ENCODE measurements at places on chromosomes 3 and 15.

- H3K4me3 ChIP-seq = no peak overlapping the region
- no peak for DNase-seq
- no peaks in the 10 kb centered on the region for H3K36me3 ChIP-seq
- no peaks in the 10 kb centered on the region for H3K4me1 ChIP-seq
These were observed 11.2 kb downstream of the RTP3 start for GRCh38 chr3:46508850-46509591.

- peak; percentile 72 for DNase-seq
- peaks cover 9% of the 10 kb centered on the region for H3K36me3 ChIP-seq
- peaks cover 4% of the 10 kb centered on the region for H3K4me1 ChIP-seq
- H3K27me3 ChIP-seq = no peaks in the 10 kb centered on the region
- no peak overlapping the region for H3K27ac ChIP-seq
These were observed 6.2 kb upstream of the CTDSPL start for GRCh38 chr3:37855363-37855970.

- peak; percentile 20 for DNase-seq
- H3K4me1 ChIP-seq = no peaks in the 10 kb centered on the region
- no peak overlapping the region for H3K27ac ChIP-seq
- H3K36me3 ChIP-seq = no peaks in the 10 kb centered on the region
- H3K27me3 ChIP-seq = no peaks in the 10 kb centered on the region
- H3K4me3 ChIP-seq = peak overlapping the region; percentile 20
These were observed 417.6 kb upstream of the CDIN1 start for GRCh38 chr15:36161771-36162212.

DNA sequence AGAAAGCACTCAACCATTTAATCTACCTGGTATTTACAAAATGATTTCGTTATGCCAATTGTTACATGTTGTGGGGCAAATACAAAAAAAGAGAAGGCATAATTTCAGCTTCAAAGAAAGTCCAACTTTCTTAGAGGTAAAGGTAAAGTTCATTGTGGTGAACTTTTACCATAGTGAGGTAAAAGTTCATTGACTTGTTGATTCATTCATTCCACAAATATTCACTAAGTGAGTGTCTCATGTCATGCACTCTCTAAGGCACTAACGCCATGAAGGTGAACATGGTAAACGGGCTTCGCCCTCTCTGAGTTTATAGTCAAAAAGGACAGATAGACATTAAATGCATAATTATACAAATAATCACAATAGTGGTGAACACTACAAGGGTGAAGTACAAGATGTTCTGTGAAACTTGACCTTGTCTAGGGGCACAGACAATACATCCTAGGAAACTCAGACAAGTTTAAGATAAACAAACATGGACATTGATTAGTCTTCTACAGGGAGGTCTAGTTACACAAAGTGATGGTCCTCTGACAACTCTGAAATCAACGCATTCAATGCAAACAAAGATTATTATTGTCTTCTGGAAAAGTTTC is 378.6 kb downstream of the MAGI1 start:
- no peak for DNase-seq
- H3K36me3 ChIP-seq = no peaks in the 10 kb centered on the region
- no peaks in the 10 kb centered on the region for H3K4me1 ChIP-seq
- H3K27ac ChIP-seq = no peak overlapping the region

- H3K36me3 ChIP-seq = no peaks in the 10 kb centered on the region
- H3K27ac ChIP-seq = no peak overlapping the region
- DNase-seq = no peak
- no peaks in the 10 kb centered on the region for H3K4me1 ChIP-seq
These were observed 144.7 kb upstream of the TTC14 start for GRCh38 chr3:180457225-180457624.

DNA sequence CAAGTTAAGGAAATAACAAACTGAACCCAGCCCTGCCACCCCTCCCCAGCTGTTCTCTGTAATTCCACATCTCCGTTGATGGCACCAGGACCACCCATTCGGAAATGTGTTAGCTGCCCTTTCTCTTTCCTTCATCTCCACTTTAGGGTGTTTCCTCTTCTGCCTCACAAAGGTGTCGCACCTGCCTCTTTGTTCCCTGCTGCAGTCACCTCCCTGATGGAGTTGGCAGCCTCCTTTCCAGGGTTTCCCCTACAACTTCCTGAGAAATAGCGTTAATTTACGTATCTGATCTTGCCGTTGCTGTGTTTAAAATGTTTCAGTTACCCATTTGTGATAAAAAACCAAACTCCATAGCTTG is 57.3 kb downstream of the GPR171 start:
- no peak overlapping the region for H3K4me3 ChIP-seq
- peaks cover 4% of the 10 kb centered on the region for H3K4me1 ChIP-seq
- no peaks in the 10 kb centered on the region for H3K36me3 ChIP-seq
- no peaks in the 10 kb centered on the region for H3K27me3 ChIP-seq

DNA sequence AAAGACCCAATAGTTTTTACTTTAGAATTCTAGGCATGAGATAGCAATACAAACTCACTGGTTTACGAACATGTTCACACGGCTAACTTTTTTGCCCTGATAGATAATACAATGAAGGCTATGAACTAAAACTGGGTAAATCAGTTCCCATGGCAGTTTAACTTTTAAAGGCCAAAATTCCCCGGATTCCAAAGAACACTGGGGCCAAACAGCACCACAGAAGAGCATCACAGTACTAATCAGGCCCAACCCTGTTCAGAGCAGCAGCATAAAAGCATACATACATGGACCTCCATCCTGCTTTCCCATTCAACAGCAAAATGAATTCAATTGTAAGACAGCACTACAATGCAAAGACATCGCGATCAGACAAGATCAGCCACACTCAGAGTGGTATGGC is 540.3 kb upstream of the CCDC54 start:
- no peaks in the 10 kb centered on the region for H3K4me1 ChIP-seq
- H3K36me3 ChIP-seq = no peaks in the 10 kb centered on the region
- H3K27ac ChIP-seq = no peak overlapping the region
- DNase-seq = no peak
- H3K4me3 ChIP-seq = no peak overlapping the region

GRCh38 chr3:181901626-181902025 is 189.9 kb downstream of the SOX2 start:
- no peak overlapping the region for H3K4me3 ChIP-seq
- no peaks in the 10 kb centered on the region for H3K27me3 ChIP-seq
- H3K36me3 ChIP-seq = no peaks in the 10 kb centered on the region
- H3K4me1 ChIP-seq = no peaks in the 10 kb centered on the region
- no peak for DNase-seq
- H3K27ac ChIP-seq = no peak overlapping the region

DNA sequence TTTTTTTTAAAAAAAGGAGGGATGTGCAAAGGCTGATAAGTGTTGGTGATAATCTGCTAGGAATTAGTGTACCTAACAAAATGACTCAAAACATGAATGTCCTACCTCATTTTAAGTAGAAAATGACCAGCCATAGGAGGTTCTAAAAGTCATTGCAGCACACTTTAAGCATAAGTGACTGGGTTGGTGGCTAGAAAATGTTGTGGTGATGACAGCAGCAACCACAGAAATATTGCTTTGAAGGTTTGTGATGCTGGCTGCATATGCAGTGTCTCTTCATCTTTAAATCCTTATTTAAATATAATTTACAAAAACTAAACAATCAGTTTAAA is 55.2 kb downstream of the CMSS1 start:
- peaks cover 5% of the 10 kb centered on the region for H3K36me3 ChIP-seq
- no peak overlapping the region for H3K27ac ChIP-seq
- DNase-seq = no peak
- H3K27me3 ChIP-seq = no peaks in the 10 kb centered on the region

- no peaks in the 10 kb centered on the region for H3K27me3 ChIP-seq
- H3K36me3 ChIP-seq = no peaks in the 10 kb centered on the region
- no peak overlapping the region for H3K27ac ChIP-seq
- DNase-seq = no peak
- H3K4me1 ChIP-seq = peaks cover 14% of the 10 kb centered on the region
These were observed 211.2 kb downstream of the TJP1 start for GRCh38 chr15:29611057-29611456.

- no peaks in the 10 kb centered on the region for H3K27me3 ChIP-seq
- H3K4me3 ChIP-seq = no peak overlapping the region
- DNase-seq = peak; percentile 23
- peaks cover 85% of the 10 kb centered on the region for H3K4me1 ChIP-seq
These were observed 7.4 kb downstream of the PLXND1 start for GRCh38 chr3:129599073-129599472.

DNA sequence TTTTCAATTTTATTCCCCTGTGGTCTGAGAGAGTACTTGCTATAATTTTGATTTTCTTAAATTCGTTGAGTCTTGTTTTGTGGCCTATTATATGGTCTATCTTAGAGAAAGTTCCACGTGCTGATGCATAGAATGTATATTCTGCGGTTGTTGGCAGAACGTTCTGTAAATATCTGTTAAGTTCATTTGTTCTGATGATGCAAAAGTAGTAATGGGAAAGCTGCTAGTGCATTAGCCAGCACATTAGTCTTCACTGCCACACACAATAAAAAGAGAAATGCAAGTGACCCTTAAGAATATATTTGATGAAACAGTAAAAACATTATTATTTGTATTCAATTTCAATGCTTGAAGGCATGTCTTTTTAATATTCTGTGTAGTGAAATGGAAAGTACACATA is 84.8 kb downstream of the GTPBP8 start:
- no peaks in the 10 kb centered on the region for H3K36me3 ChIP-seq
- H3K4me1 ChIP-seq = no peaks in the 10 kb centered on the region
- no peak for DNase-seq
- H3K27me3 ChIP-seq = no peaks in the 10 kb centered on the region
- H3K4me3 ChIP-seq = no peak overlapping the region

DNA sequence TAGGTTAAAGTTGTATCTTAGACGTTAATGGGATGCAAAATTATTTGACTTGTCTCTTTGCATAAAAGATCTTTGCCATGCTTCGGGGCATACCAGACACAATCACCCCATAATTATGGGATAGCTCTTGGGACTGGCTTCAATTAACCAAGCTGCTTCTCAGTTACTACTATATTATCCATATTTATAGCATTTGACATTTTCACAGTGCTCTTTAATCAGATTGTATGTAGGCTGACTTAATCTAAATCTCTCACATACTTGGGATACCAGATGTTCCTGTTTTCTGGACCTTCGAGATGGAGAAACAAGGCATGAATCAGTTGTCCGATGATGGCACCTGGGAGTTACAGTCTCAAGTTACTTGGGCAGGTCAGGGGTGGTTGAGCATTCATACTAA is 27.2 kb upstream of the ABHD17C start:
- no peaks in the 10 kb centered on the region for H3K36me3 ChIP-seq
- H3K4me3 ChIP-seq = no peak overlapping the region
- H3K4me1 ChIP-seq = no peaks in the 10 kb centered on the region
- H3K27me3 ChIP-seq = peaks cover 13% of the 10 kb centered on the region
- no peak for DNase-seq
- H3K27ac ChIP-seq = no peak overlapping the region

GRCh38 chr3:61537366-61537765 is 24.0 kb upstream of the PTPRG start:
- peak; percentile 28 for DNase-seq
- no peak overlapping the region for H3K4me3 ChIP-seq
- no peaks in the 10 kb centered on the region for H3K27me3 ChIP-seq
- no peak overlapping the region for H3K27ac ChIP-seq
- peaks cover 5% of the 10 kb centered on the region for H3K4me1 ChIP-seq

DNA sequence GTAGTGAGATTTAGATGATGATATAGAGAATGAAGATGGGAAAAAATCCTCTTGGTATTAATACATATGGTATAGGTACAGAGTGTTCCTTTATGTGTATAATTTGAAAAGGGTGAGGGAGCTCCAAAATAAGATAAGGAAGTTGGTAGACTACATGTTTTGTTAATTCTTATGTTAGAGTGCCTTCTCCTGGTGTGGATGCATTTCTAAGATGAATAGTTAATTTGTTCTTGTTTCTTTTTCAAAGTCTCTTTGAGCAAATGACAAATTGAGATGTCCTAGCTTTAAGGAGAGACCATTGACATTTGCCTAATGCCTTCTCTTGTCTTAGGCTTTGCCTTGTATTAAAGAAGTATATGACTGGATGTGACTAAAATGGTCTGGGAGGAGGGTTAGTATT is 34.1 kb downstream of the AKAP13 start:
- peak; percentile 38 for DNase-seq
- no peak overlapping the region for H3K4me3 ChIP-seq
- H3K27me3 ChIP-seq = no peaks in the 10 kb centered on the region
- no peaks in the 10 kb centered on the region for H3K36me3 ChIP-seq
- no peak overlapping the region for H3K27ac ChIP-seq
- H3K4me1 ChIP-seq = peaks cover 6% of the 10 kb centered on the region

DNA sequence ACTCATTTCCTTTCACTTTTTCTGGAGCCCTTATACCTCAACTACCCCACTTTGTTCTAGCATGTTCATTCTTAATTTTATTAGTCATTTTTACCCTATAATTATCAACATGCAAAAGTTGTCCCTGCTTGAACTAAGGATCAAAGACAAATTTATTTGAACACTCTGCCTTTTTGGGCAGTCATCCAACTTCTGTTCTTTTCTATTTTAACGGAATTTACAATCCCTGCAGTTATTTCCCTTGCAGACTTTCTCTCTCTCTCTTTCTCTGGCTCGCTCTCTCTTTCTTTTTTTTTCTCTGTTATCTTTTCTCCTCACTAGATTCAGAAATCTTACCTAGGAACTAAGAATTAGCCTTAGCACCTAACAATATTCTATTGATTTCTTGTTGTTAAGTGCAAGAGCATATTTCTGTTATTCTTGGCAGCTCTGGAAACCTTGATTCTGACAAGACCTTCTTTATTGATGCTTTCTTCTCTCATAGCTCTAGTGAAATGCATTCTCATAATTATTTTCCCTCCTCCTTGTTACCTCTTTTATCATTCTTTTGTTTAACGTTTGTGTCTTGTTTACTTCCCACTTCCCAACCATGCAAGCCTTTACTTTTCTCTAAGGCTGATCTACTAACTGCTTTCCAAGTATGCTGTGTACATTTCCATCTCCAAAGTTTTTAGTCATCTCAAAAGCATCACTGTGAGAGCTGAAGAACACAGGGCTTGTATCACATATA is 951.6 kb downstream of the DIPK2A start:
- H3K27me3 ChIP-seq = no peaks in the 10 kb centered on the region
- H3K4me3 ChIP-seq = no peak overlapping the region
- H3K36me3 ChIP-seq = no peaks in the 10 kb centered on the region
- no peak overlapping the region for H3K27ac ChIP-seq
- no peak for DNase-seq

DNA sequence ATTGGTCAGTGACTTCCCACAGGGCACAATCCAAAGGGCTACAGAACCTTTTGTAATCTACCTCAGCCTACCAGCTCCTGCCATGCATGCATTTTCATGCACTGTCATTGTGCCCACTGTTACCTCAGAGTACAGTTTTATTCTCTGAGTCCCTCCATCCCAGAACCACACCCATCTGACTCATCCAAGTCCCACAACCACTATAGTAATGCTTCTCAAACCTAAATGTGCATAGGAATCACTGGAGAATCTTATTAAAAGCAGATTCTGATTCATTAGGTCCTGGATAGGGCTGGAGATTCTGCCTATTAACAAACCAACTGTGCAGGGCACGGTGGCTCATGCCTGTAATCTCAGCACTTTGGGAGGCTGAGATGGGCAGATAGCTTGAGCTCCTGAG is 3.7 kb upstream of the B3GALNT1 start:
- H3K36me3 ChIP-seq = no peaks in the 10 kb centered on the region
- H3K4me1 ChIP-seq = peaks cover 5% of the 10 kb centered on the region
- no peak overlapping the region for H3K4me3 ChIP-seq
- H3K27me3 ChIP-seq = no peaks in the 10 kb centered on the region
- DNase-seq = peak; percentile 30

GRCh38 chr3:104781112-104781511 is 585.6 kb upstream of the ALCAM start:
- H3K36me3 ChIP-seq = no peaks in the 10 kb centered on the region
- no peak overlapping the region for H3K4me3 ChIP-seq
- DNase-seq = no peak
- no peaks in the 10 kb centered on the region for H3K4me1 ChIP-seq

- H3K4me1 ChIP-seq = no peaks in the 10 kb centered on the region
- H3K27ac ChIP-seq = no peak overlapping the region
- no peak overlapping the region for H3K4me3 ChIP-seq
- peak; percentile 10 for DNase-seq
These were observed 59.0 kb upstream of the NECTIN3 start for GRCh38 chr3:111012388-111013248.

All from mesenchymal stem cell (in vitro differentiated cells and primary cell).